Activated CD4-positive, alpha-beta T cell treated with anti-CD3 and anti-CD28 coated beads for 36 hours (primary cell): ENCODE measurements at places on chromosomes 13 and 19.

DNA sequence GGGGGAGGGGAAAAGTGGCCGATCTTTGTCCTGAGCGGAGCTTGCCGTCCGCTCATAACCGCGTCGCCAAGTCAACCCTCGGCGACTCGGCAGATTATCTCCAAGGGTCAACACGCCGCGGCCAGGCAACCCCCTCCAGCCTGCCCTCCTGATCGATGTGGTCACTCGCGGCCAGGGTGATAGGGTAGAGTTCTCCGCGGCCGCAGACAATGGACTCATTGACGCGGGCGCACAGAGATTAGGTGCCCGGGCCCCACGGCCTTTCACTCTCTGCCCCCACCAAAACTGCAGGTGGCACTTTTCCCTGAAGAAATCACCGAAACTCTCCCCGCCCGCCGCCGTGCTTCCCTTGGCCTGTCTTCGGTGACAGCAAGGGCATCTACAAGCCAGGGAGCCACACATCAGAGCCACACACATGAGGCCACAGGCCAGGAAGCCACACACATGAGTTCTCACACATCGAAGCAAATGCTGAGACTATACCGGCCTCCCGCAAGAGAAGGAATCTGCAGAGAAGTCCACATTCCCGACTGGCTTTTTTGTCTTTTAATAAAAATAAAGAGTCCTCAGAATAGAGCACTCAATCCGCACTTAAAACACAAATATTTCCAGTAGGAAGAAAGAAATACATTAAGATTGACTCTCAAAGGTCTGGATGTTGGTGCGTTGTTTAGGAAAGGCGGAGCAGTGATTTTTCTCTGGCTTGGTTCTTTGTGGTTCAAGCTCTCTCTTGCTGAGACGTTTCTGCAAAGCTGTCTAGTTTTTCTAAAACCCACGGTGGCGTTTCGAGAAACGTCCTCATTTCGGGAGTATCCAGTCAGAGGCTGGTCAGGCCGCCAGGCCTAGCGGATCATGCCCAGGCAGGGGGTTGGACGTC is 1.5 kb upstream of the PDX1 start:
- DNase-seq, result no peak
- no peaks in the 10 kb centered on the region for H3K36me3 ChIP-seq
- H3K27ac ChIP-seq, result no peak overlapping the region
- H3K4me1 ChIP-seq, result peaks cover 24% of the 10 kb centered on the region
- peaks cover 64% of the 10 kb centered on the region for H3K27me3 ChIP-seq
- H3K4me3 ChIP-seq, result peak overlapping the region; percentile 16

- no peak overlapping the region for H3K4me3 ChIP-seq
- no peaks in the 10 kb centered on the region for H3K27me3 ChIP-seq
- H3K36me3 ChIP-seq, result peaks cover 39% of the 10 kb centered on the region
Measured at GRCh38 chr19:39351537-39352064, 9.4 kb downstream of the SAMD4B start.

- H3K4me1 ChIP-seq, result no peaks in the 10 kb centered on the region
- no peak overlapping the region for H3K4me3 ChIP-seq
- no peaks in the 10 kb centered on the region for H3K36me3 ChIP-seq
- H3K27ac ChIP-seq, result no peak overlapping the region
- peaks cover 10% of the 10 kb centered on the region for H3K27me3 ChIP-seq
- DNase-seq, result no peak
Measured at GRCh38 chr19:34049944-34050343, 122.4 kb upstream of the LSM14A start.

DNA sequence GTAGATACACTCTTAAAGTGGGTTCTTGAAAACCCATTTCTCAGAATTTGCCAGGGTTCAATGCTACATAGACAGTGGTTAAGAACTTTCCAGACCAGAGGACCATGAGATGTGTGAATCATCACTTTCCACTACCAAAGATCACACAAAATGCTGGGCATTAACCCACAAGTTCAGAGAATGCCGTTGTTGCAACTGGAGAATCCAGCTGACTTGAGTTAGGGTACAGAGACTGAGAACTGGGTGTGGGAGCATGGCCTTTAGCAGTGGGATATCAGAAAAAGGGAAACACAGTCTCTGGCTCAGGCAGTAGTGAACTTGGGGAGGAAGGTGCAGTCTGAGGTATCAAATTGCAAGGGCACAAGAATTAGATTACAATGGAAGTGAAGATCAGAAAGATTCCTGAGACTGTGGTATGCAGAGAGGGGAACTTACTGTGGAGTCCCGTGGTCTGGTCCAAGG is 51.5 kb upstream of the WDFY2 start:
- no peaks in the 10 kb centered on the region for H3K27me3 ChIP-seq
- peak overlapping the region; percentile 20 for H3K27ac ChIP-seq
- H3K36me3 ChIP-seq, result no peaks in the 10 kb centered on the region
- DNase-seq, result no peak
- peaks cover 27% of the 10 kb centered on the region for H3K4me1 ChIP-seq
- H3K4me3 ChIP-seq, result no peak overlapping the region

GRCh38 chr13:101473458-101473857 is 21.0 kb downstream of the ITGBL1 start:
- H3K36me3 ChIP-seq, result no peaks in the 10 kb centered on the region
- H3K4me3 ChIP-seq, result no peak overlapping the region
- no peak overlapping the region for H3K27ac ChIP-seq

GRCh38 chr13:91245288-91245687 is 102.2 kb upstream of the MIR17HG start:
- no peaks in the 10 kb centered on the region for H3K4me1 ChIP-seq
- no peaks in the 10 kb centered on the region for H3K36me3 ChIP-seq
- H3K4me3 ChIP-seq, result no peak overlapping the region
- H3K27ac ChIP-seq, result no peak overlapping the region
- H3K27me3 ChIP-seq, result peaks cover 9% of the 10 kb centered on the region

DNA sequence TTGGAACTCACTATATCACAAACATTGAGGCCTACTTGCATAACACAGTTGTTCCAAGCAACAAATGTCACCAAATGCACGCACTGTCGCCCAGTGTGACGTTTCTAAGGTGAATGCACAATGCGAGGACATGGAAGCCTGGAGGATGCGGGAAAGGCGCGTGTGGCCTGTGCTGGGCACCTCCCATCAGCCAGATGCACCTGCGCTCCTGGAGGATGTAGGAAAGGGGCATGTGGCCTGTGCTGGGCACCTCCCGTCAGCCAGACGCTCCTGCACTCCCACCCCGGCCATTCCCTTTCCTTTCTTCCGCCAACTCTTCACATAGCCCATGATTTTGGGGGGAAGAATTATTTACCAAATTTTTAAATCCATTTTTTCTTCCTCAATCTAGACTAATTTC is 202.4 kb upstream of the SOX1 start:
- H3K4me1 ChIP-seq, result no peaks in the 10 kb centered on the region
- no peak overlapping the region for H3K27ac ChIP-seq
- H3K27me3 ChIP-seq, result peaks cover 3% of the 10 kb centered on the region
- no peak for DNase-seq
- H3K4me3 ChIP-seq, result no peak overlapping the region
- no peaks in the 10 kb centered on the region for H3K36me3 ChIP-seq

DNA sequence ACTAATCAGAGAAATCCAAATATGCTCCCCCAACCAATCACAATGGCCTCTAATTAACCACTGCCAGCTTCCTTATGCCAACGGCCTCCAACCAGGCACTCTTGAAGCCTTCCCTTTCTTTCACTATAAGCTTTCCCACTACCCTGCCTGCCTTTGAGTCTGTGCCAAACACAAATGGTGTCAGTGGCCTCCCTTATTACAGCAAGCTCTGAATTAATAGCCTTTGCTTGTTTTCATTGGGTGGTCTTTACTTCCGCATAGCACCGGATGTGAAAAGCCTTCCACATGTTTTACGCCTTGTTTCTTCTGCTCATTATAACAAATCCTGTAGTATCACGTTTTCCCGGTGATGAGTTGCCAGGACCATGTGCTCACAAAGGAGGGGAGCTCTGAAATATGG is 1.4 kb upstream of the EDDM13 start:
- no peaks in the 10 kb centered on the region for H3K4me1 ChIP-seq
- H3K27me3 ChIP-seq, result no peaks in the 10 kb centered on the region
- H3K27ac ChIP-seq, result no peak overlapping the region

GRCh38 chr13:76929320-76929719 is 19.0 kb upstream of the ACOD1 start:
- DNase-seq, result no peak
- H3K27ac ChIP-seq, result no peak overlapping the region
- H3K36me3 ChIP-seq, result no peaks in the 10 kb centered on the region
- peaks cover 3% of the 10 kb centered on the region for H3K27me3 ChIP-seq
- no peak overlapping the region for H3K4me3 ChIP-seq

DNA sequence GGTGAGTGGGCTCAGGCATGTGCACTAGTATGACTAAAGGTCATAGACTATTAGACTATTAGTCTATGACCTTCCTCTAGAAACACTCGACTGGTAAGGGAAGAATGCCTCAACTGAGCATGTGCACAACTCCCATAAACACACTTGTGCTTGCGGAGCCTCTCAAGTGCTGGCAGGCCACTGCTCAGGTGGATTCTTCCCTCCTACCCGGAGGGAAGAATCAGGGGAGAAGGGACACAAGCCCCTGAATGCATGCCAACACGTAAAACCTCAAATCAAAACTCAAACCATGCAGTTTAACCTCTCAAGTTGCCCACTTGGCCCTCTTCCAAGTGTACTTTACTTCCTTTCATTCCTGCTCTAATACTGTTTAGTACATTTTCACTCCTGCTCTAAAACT is 287.6 kb upstream of the SGCG start:
- H3K27ac ChIP-seq, result no peak overlapping the region
- no peaks in the 10 kb centered on the region for H3K27me3 ChIP-seq
- no peaks in the 10 kb centered on the region for H3K4me1 ChIP-seq
- H3K36me3 ChIP-seq, result no peaks in the 10 kb centered on the region

GRCh38 chr13:41701676-41702075 is 244.3 kb downstream of the RGCC start:
- no peak overlapping the region for H3K4me3 ChIP-seq
- H3K27me3 ChIP-seq, result no peaks in the 10 kb centered on the region
- DNase-seq, result no peak

GRCh38 chr19:48616491-48617056 is 1.7 kb upstream of the FAM83E start:
- H3K4me3 ChIP-seq, result peak overlapping the region; percentile 94
- no peak for DNase-seq
- peak overlapping the region; percentile 97 for H3K27ac ChIP-seq
- no peaks in the 10 kb centered on the region for H3K27me3 ChIP-seq

DNA sequence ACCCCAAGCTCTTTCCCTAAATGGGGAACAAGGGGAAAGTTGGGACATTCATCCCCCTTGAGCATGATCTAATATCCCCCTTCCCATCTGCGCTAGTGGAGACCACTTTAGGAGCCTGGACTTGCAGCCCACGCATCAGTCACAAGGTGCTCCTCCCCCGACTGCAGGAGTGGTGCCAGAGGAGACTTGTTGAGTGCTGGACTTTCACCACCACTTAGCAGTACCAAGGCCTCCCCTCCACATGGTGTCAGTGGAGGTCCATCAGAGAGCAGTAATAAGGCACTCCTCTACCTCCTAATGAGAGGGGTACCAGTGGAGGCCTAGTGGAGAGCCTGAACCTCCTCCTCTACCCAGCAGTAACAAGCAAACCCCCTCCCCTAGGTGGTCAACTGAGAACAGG is 22.5 kb downstream of the CAB39L start:
- DNase-seq, result peak; percentile 46
- H3K4me1 ChIP-seq, result no peaks in the 10 kb centered on the region
- H3K27ac ChIP-seq, result no peak overlapping the region
- H3K4me3 ChIP-seq, result no peak overlapping the region
- no peaks in the 10 kb centered on the region for H3K27me3 ChIP-seq
- H3K36me3 ChIP-seq, result no peaks in the 10 kb centered on the region

DNA sequence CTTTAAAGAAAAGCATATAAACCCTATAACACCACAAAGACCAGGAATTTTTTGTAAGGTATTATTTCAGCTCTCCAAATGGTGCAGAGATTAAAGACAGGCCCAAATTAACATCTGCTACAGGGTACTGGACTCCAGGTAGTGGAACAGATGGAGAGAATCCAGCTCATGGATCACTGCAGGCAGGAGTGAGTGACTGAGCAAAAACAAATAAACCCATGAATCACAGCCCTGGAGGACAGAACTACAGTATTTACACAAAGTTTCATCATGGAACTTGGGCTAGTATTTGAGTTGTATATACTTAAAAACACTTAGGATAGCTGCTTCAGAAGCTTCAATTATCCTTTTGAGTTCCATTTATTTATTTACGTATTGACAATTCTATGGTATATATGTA is 132.8 kb upstream of the SPRY2 start:
- H3K4me1 ChIP-seq, result peaks cover 2% of the 10 kb centered on the region
- H3K36me3 ChIP-seq, result no peaks in the 10 kb centered on the region
- H3K4me3 ChIP-seq, result no peak overlapping the region

DNA sequence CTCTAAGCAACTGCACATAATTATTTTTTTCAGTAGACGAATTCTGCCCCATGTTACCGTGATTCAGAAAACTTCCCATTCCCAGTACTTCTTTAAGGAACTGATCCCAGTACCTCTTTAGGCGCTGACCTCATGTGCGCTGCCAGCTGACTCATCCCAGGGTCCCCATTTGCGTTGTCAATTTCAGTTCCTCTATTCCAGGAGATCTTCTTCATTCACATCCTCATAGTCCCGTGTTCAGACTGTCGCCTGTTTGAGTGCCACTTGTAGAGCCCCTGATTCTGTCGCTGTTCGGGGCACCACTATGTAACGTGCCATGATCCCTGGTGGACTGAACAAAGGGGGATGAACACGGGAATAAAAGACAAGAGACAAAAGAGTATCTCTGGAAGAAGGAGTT is 16.4 kb downstream of the FPR3 start:
- H3K27ac ChIP-seq, result no peak overlapping the region
- peaks cover 5% of the 10 kb centered on the region for H3K36me3 ChIP-seq
- no peak for DNase-seq
- no peak overlapping the region for H3K4me3 ChIP-seq

- H3K27me3 ChIP-seq, result no peaks in the 10 kb centered on the region
- no peak overlapping the region for H3K4me3 ChIP-seq
- DNase-seq, result no peak
- no peaks in the 10 kb centered on the region for H3K36me3 ChIP-seq
- peaks cover 5% of the 10 kb centered on the region for H3K4me1 ChIP-seq
- H3K27ac ChIP-seq, result no peak overlapping the region
Measured at GRCh38 chr19:48582168-48582567, 24.4 kb upstream of the SPACA4 start.

DNA sequence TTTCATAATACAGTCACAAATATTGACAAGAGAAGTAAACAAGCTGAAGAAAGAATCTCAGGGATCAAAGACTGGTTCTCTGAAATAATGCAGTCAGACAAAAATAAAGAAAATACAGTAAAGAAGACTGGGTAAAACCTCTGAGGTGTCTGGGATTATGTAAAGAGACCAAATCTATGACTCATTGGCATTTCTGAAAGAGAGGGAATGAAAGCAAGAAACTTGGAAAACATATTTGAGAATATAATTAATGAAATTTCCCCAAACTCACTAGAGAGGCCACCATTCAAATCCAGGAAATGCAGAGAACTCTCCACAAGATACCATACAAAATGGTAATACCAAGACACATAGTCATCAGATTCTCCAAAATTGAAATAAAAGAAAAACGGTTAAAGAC is 53.0 kb upstream of the GPC6 start:
- H3K4me3 ChIP-seq, result no peak overlapping the region
- H3K4me1 ChIP-seq, result peaks cover 3% of the 10 kb centered on the region
- no peaks in the 10 kb centered on the region for H3K36me3 ChIP-seq
- H3K27me3 ChIP-seq, result no peaks in the 10 kb centered on the region
- no peak overlapping the region for H3K27ac ChIP-seq

- no peak for DNase-seq
- H3K4me3 ChIP-seq, result no peak overlapping the region
- H3K36me3 ChIP-seq, result peaks cover 16% of the 10 kb centered on the region
- no peak overlapping the region for H3K27ac ChIP-seq
- H3K27me3 ChIP-seq, result no peaks in the 10 kb centered on the region
Measured at GRCh38 chr19:5078182-5078581, 109.3 kb downstream of the KDM4B start.

GRCh38 chr13:77865622-77866021 is 53.0 kb downstream of the EDNRB start:
- H3K36me3 ChIP-seq, result peaks cover 3% of the 10 kb centered on the region
- no peak overlapping the region for H3K4me3 ChIP-seq
- DNase-seq, result no peak
- peaks cover 6% of the 10 kb centered on the region for H3K4me1 ChIP-seq
